Transverse colon (tissue), 4 donors: ENCODE measurements at places on chromosomes 11 and 22. TPM values are rescaled to one million over a fixed set of nuclear protein-coding genes. Genes with fewer than 3 reads are reported as not detected.

The FAM180B gene
- 0.41 TPM for total RNA-seq

The ACCS gene
- 88.3 TPM for total RNA-seq

The ADAMTS15 gene
- 1.6 TPM for total RNA-seq

The PRG2 gene
- not detected for total RNA-seq

The KLHL22 gene
- 75.9 TPM for total RNA-seq

The GUCY1A2 gene
- 2.0 TPM for total RNA-seq

The MS4A15 gene
- not detected for total RNA-seq

The ME3 gene
- 258 TPM for total RNA-seq

The RTN4R gene
- total RNA-seq, result 22.8 TPM

The OR8D1 gene
- not detected for total RNA-seq

The WBP2NL gene
- total RNA-seq, result 12.0 TPM

The TRIM49 gene
- not detected for total RNA-seq

The IRAG1 gene
- total RNA-seq, result 29.9 TPM

The OAF gene
- 78.8 TPM for total RNA-seq

The CAPN5 gene
- total RNA-seq, result 210 TPM

The APOC3 gene
- total RNA-seq, result not detected

The ZP1 gene
- not detected for total RNA-seq

The RRAS2 gene
- 31.4 TPM for total RNA-seq

The SCUBE1 gene
- total RNA-seq, result 1.1 TPM

The OR8U1 gene
- not detected for total RNA-seq
